Osteocyte (in vitro differentiated cells): ENCODE measurements at places on chromosomes 4 and X.

DNA sequence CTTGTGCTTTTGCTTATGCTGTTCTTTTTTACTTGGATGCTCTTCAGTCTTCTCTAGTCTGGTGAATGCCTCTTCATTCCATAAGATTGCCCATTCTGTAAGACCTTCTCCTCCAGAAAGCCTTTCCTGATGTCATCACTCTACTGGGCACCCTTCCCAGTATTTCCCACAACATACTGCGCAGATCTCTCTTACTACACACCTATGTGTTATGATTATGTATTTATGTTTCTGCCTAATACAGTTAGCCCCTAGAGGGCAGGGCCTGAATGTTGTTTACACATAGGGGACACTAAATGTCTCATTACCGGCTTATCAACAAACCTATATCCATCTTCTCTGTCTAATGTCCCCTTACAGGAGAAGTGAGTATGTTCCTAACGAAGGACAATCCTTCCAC, 21.1 kb downstream of the AIFM1 start:
- no peak for DNase-seq

DNA sequence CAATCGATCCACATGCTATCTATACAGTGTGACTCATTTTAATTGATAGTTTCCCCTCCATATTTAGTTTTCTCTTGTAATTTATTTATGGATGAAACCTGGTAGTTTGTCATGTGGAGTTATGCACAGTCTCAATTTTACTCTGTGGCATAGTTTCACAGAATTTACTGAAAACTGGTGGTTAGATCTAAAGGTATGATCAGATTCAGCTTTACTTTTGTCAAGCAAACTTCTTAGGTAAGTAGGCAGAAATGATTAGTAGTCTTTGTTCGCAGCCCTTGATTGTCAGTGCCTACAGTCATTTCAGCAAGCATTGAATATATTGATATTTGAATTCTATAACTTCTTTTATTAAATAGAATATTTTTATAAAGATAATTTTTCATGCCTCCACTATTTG, 2.5 kb downstream of the ADD1 start:
- DNase-seq: no peak

- DNase-seq: no peak
Measured at GRCh38 chr4:112058433-112058832, 86.8 kb upstream of the FAM241A start.

GRCh38 chr4:72974694-72975487, 94.6 kb downstream of the COX18 start:
- no peak for DNase-seq

DNA sequence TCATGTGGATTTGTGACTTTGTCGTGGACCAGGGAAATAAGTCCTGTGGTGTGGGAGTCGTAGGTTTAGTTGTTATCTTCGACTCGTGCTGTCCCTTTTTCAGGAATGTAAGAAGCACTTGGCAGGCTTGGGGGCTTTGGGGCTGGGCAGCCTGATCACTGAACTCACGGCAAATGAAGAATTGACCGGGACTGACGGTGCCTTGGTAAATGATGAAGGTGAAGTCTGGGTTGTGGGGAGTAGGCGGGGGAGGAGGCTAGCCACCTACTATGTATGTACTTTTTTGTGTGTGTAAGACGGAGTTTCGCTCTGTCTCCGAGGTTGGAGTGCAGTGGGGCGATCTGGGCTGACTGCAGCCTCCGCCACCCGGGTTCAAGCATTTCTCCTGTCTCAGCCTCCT, 1.2 kb downstream of the TAF1 start:
- no peak for DNase-seq

DNA sequence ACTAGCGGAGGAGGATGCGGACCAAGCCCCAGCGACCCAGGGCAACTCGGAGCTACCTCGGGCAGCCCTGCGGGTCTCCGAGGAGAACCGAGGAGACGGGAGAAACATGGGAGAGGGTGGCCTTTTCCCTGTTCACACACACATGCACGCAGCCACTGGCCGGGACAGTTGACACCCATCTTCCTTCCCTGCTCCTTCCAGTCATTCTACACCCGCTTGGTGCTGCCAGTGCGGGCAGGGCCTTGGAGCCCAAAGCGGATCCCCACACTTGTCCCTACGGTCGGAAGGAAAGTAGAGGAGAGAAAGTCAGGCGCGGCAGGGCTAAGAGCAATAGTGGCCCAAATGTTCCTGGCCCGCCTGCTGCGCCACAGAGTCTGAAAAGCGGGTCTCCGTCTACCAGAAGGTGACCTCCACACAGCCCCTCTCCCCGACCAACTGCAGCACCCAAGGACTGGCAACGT, 1.1 kb upstream of the PPP3CA start:
- peak; percentile 84 for DNase-seq

DNA sequence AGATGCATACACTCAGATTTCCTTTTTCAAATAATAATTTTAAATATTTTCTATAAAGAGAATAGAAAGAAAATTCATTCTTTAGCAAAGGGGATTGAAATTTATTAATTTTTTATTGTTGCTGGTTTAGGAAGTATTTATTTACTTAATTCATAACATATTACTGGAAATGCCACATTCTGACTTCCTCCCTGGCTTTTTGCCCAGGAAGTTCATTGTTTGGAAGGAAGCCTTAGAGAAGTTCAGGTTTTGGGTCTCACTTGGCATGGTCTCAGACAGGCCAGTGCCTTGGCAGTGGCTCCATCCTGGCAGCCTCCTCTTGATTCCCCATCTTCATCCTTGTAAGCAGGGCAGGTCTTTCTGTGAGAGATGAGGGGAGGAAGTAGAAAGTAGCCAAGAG, 50.5 kb downstream of the IL15 start:
- DNase-seq: no peak

DNA sequence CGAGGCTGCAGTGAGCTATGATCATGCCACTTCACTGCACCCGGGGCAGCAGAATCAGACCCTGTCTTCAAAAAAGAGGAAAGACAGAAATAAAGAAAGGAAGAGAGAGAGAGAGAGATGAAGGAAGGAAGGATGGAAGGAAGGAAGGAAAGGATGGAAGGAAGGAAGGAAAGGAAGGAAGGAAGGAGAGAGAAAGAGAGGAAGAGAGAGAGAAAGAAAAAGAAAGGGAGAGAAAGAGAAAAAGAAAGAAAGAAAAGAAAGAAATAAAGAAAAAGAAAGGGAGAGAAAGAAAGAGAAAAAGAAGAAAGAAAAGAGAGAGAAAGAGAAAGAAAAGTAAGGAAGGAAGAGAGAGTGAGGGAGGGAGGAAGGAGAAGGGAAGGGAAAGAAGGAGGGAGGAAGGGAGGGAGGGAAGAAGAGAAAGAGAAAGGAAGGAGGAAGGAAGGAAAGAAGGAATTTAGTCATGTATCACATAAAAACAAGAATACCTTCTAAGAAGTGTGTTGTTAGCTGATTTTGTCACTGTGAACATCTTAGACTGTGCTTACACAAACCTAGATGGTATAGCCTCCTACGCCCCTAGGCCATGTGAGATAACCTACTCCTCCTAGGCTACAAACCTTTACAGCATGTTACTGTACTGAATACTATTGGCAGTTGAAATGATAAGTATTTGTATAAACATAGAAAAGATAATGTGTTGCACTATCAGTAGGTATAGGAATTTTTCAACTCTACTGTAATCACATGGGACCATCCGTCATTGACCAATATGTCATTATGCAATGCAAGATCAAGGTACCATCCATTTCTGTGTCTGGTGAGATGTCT, 17.4 kb upstream of the AFF1 start:
- no peak for DNase-seq

- no peak for DNase-seq
Measured at GRCh38 chr4:3037957-3038461, 36.3 kb downstream of the HTT-AS start.

GRCh38 chrX:16897445-16897844, 27.3 kb upstream of the RBBP7 start:
- no peak for DNase-seq

DNA sequence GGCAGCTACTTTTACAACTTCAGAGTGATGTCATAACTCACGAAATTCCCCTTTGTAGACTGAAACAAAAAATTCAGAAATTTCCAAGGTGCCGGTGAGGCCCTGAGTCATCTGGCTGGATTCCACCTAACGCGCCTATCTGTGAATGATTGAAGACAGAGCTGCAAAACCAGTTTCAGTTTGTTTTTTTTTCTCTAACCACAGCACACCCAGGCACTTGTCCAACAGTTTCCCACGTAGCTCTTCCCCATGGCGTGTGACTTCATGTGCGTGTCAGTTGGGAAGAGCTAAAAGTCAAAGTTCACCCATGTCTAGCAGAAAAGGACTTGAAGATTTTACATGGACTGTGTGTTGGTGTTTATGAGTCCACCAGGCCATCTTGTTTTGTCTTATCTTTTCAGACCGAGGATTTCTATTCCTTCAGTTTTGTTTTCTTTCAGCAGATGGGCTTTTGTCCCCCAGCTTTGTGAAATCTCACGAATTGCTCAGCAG, 16.4 kb downstream of the TCEANC start:
- no peak for DNase-seq

GRCh38 chr4:6196324-6196723, 4.0 kb downstream of the JAKMIP1 start:
- DNase-seq: peak; percentile 73

DNA sequence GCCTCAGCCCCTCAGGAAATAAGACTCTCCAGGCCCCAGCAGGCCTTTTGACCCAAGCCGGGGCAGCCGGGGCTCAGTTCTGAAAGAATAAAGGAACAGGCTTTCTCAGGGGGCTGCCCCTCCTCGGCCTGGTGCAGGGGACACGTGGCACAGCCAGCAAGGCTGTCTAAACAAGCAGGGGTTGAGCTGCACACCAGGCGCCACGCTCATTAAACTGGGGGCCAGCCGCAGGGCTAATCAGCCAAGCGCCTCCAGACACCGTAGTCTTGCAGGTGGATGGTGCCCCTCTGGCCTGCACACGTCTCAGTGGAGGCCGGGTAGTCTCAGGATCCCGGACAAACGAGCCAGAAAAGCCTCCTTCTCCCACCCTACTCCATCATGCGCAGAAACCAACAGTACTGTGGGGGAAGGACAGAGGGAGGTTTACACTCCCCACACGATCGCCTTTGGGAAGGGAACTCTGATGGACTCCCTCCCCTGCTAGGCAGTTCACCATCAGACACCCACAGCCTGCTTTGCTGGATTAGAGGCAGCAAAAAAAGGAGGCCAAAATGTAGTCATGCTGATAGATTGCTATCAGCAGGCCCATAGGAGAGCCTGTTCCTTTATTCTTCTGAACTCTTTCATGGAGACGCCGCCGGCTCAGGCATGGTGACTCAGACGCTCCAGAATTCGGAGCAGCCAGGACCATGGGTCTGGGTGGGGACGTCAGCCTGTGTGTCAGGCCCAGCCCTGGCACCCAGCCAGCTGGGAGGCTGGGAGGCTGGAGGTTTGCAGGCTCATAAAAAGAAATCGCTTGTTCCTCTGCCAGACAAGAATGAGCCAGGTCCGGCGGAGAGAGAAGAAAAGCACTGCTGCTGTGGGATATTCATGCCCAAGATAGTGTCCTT, 342.4 kb downstream of the BCOR start:
- DNase-seq: peak; percentile 94

GRCh38 chrX:153412746-153413720, 1.8 kb downstream of the ZFP92 start:
- DNase-seq: no peak

- DNase-seq: no peak
Measured at GRCh38 chr4:168059251-168059650, 33.1 kb upstream of the ANXA10 start.

- peak; percentile 10 for DNase-seq
Measured at GRCh38 chrX:69395306-69395705, 108.8 kb upstream of the NALF2 start.

GRCh38 chr4:16794816-16795445, 103.5 kb downstream of the LDB2 start:
- DNase-seq: no peak

- DNase-seq: no peak
Measured at GRCh38 chrX:12210196-12210815, 72.0 kb downstream of the FRMPD4 start.

- no peak for DNase-seq
Measured at GRCh38 chr4:159145318-159145991, 42.6 kb downstream of the RAPGEF2 start.

GRCh38 chr4:86924811-86925210, 10.0 kb upstream of the AFF1 start:
- no peak for DNase-seq

DNA sequence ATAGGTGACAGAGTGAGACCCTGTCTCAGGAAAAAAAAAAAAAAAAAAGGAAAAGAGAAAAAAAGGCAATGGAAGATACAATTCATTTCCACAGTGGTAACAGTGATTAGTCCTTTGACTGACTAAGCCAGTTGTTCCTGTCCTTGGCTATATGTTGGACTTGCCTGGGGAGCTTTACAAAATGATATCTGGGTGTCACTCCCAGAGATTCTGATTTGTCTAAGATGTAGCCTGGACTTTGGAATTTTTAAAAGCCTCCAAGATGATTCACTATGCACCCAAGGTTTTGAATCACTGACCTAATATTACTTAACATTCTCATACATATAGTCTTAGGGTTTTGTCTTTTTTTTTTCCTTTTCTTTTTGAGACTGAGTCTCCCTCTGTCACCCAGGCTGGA, 16.9 kb downstream of the HELQ start:
- DNase-seq: no peak

DNA sequence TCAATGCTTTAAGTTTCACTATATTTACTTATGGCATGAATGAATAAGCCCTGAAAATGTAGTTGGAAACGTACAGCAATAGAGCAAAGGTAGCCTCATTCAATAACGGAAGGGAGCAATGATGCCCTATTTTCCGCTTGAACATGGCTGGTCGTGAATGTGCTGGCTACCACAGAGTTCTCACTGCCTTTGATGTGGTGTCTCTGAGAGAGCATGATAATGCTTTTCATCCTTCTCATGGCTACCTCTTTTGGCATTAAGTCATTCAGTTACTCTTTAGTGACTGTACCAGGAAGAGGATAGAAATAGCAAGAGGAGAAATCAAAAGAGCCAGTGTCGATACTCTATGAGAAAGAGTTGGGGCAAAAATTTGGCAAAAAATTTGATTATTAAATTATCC, 308.0 kb downstream of the PPP3CA start:
- DNase-seq: no peak

DNA sequence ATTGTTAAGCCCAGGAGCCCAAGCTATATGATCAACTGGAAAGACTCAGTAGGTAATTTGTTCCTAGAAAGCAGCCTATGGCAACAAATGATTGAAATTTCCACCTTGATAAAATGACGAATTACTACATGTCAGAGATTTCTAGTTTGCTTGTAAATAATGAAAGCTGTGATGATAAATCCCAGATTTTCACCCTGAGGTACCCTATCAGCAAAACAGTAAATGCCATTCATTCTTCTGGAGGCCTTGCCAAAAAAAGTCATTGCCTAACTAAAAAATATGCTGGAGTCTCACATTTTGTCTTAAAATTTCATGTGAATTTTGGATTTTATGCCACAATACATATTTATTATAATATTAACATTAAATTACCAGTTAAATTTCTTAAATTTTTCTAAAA, 71.3 kb downstream of the PPEF2 start:
- DNase-seq: no peak
